WERI-Rb-1 (cell line): ENCODE measurements at places on chromosomes 4 and X.

GRCh38 chr4:19119904-19120560 is 1098.5 kb upstream of the LCORL start:
- DNase-seq = no peak

GRCh38 chr4:168514249-168514852 is 17.5 kb downstream of the PALLD start:
- no peak for DNase-seq

DNA sequence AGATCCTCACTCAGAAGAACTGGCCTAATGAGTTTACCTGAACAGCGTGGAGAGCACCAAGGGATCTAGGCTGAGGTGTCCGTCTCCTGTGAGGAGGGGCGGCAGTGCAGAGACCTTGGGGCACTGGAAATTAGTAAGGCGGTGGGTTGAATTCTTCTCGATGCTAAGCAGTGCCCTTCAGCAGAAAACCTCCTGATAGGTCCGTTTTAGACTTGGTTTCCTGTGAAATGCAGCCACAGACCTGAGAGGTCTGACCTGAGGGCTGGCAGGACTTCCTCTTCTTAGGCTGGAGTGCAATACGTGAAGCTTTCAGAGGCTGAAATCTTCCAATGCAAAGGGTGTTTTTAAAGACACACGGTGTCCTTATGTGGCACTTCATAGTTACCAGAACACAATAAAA is at the start of gene CLNK:
Gene CLNK, minus strand, starts transcription at position 138 of the 400 bp plus-strand sequence. CDS start 16,899 bp downstream, outside the sequence.
- DNase-seq = no peak

- no peak for DNase-seq
Observed at GRCh38 chr4:87209696-87210095, 10.7 kb downstream of the KLHL8 start.

GRCh38 chr4:41155194-41155830 is 59.0 kb downstream of the APBB2 start:
- no peak for DNase-seq

GRCh38 chr4:6955261-6955911 is 45.8 kb downstream of the TBC1D14 start:
- peak; percentile 64 for DNase-seq

- no peak for DNase-seq
Observed at GRCh38 chr4:99868126-99868596, 26.1 kb downstream of the LAMTOR3 start.

- no peak for DNase-seq
Observed at GRCh38 chr4:184397516-184398163, 76.7 kb downstream of the IRF2 start.

- no peak for DNase-seq
Observed at GRCh38 chr4:54545663-54546424, 111.9 kb upstream of the KIT start.

DNA sequence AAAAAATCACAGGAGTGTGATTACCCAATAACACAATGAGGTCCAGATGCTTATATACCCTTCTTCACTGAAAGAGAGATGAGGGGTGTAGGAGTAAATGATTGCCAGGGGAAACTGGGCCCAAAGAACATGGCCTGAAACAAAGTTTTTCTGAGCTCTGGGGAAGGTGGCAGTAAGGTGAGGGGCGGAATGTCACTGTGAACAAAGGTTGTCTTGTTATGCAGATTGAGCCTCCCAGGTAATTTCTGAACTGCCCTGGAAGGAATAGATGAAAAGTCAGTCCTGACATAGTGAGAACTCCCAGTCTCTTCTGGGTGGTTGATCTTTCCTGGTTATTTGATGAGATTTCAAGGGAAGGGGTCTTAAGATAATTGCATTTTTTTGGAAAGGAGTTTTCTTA is 2.5 kb upstream of the TMEM47 start:
- no peak for DNase-seq

- peak; percentile 10 for DNase-seq
Observed at GRCh38 chr4:1503583-1504471, 97.6 kb upstream of the NKX1-1 start.

GRCh38 chrX:13489454-13489853 is 79.9 kb upstream of the EGFL6 start:
- DNase-seq = no peak

DNA sequence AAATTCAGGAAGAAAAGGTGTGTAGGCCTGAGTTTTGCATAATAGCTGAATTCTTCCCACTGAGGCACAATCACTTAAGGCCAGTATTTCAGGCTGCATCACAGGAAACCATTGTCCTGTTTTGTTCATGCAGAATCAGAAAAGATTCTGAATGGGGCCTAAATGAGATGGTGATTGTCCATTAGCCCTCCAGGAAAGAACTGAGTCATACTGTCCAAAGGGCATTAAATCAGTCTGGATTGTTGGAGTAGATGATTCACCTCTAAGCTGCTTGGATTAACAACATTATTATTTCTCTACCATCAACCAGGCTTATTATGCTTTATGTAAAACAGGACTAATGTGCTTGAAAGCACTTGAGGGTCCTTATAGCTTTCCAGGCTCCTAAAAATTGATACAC is 36.2 kb downstream of the CT47B1 start:
- no peak for DNase-seq

DNA sequence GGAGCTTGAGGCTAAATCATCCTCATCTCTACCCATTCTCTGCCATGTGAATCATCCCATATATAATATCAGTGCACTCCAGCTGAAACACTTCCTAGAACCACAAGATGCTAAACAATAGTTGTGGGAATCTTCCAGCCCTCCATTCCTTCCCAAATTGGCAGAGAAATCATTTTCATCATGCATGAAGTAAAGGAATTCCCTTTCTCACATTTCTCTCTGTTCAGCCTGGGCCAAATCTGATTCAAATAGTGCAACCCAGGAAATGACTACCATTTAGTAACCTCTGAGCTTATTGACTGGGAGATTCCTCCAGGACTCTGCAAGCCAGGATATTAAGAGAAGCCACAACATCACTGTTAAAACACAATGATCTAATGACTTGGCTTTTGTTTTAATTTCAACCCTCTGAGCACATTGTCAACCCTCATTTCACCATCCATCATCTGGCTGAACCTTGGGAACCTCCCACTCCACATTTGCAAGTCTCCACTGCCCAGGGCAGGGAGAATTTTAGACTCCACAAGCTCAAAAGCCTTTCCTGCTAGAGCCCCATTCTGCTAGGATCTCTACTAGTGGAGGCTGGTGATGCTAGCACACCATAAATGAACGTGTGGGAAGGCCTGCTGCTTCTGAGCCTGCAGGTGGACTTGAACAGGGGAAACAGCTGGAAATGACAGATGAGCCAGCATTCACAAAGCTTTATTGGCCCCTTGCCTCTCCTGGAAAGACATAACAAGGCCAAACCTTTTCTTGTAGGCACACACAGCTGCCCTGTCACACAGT is 133.9 kb downstream of the TET2 start:
- DNase-seq = no peak

DNA sequence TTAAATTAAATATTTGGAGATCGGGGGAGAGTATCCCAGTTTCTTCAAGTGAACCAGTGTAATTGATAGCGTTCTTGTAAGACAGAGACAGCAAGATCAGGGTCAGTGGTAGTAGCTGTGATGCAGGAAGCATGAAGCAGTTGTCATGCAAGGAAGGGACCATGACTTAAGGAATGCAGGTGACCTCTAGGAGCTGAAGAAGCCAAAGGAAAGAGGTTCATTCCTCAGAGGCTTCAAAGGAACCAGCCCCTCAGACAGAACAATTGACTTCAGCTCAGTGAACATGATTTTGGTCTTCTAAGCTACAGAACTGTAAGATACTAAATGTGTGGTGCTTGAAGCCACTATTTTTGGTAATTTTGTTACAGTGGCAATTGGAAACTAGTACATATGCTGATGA is 51.6 kb downstream of the GLRB start:
- no peak for DNase-seq

- DNase-seq = no peak
Observed at GRCh38 chr4:100633269-100633668, 115.4 kb upstream of the EMCN start.

DNA sequence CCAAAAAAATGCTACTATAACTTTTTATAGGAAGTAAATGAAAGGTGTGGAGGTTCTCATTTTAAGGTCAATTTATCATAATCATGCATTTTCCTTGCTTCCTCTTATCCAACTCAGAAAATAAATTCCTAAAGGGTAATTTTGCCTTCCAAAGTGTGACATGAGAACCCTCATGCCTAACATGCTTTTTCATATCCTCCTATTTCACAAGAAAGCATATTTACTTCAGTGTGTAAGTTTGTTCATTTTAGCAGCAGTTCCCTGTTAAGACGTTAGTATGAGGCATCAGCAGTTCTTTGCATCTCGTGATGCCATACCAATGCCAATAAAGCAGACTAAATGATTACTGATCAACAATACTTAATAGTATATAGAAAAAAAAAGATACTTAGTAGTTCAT is 18.4 kb downstream of the WDFY3 start:
- no peak for DNase-seq

GRCh38 chrX:25343060-25343459 is 327.3 kb upstream of the ARX start:
- DNase-seq = no peak

DNA sequence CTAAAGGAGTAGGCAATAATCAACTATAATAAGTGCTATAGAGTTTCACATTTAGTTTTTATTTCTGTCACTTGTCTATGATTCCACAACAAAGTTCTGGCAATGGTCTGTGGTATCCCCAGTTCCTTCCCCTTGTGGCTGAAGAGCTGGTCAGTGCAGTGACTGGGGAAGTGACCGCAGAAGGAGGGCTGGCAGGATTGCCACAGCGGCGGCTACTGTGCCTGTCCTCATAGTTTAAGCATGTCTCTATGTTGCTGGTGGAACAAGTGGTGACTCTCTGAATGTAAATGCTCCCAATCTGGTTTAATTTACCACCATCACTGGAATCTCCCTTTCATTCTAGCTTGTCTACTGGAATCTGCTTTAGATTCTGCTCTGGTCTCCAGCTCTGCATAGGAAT is 170.6 kb upstream of the GK2 start:
- DNase-seq = no peak

DNA sequence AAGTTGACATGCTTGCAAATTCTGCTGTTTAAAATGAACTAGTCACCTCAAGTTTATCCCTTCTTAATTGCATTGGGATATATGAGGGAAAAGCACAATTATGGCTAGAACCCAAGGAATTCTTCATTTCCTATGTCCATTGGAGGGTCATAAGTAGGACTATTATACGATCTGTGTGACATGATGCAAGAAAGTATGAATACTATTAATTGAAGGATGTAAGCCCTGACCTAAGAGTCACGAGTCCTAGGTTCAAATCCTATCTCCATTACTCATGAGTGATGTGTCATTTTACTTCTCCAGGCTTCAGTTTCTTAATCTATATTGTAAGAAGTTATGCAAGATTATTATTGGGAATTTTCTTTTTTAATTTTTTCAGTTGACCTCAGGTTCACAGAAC is 542.9 kb upstream of the GRIA3 start:
- DNase-seq = no peak

- no peak for DNase-seq
Observed at GRCh38 chr4:175988511-175988910, 77.1 kb upstream of the WDR17 start.

DNA sequence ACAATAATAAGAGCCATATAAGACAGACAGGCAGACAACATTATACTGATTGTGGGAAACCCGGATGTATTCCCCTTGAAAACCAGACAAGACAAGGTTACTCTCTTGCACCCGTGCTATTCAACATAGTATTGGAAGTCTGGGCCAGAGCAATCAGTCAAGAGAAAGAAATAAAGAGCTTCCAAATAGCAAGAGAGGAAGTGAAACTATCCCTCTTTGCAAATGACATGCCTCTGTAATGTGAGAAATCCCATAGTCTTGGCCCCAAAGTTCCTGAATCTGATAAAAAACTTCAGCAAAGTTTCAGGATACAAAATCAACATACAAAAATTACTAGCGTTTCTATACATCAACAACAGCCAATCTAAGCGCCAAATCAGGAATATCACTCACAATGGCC is 102.1 kb downstream of the DCAF12L2 start:
- no peak for DNase-seq

DNA sequence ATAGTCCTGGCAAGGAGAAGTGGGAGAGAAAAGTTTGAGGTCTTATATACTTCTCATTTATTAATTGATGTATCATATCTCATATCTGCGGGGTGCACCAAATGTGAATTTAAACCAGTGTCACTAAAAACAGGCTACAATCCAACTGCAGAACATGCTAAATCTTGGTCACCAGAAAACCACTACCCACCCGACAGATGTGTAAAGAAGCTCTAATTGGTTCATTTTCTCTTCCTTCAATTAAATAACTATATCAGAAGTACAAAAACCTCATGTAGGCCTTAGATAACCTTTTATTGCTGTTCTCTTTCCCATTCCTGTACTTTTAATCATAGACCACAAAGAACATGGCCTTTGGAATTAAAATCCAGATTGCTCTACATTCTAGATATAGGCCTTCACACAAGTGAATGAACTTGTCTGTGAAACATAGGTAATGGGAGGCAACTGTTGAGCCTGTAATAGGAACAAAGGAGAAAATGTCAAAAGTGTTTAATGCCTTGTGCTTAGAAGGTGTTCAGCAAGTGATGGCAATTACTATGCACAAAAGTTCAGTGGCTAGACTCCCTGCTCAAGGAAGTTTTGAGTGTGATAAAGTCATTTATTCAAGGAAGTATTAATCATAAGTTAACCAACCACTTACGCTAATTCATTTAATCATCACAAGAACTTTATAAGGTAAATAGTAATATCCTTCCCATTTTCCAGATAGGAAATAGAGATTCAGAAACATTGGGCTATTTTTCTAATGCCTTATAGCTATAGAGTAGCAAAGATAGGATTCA is 425.6 kb downstream of the INPP4B start:
- DNase-seq = no peak

DNA sequence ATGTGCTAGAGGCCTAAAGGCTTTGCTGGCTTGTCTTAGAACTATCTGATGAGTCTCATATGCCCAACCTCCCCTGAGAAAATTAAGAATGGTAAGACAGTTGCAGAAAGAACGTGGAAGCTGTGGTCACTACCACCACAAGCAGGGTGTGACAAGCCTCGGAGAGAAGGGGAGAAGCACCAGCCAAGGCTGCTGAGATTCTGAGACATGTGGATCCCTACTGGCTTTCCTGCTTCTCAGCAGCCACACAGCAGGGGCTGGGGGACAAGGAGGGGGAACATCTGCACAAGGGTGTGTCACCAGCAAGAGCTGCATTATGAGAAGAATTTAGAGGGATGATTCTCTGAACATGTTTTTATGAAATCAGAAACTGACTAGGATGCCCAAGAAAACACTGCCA is 19.4 kb downstream of the TAPT1 start:
- DNase-seq = no peak

DNA sequence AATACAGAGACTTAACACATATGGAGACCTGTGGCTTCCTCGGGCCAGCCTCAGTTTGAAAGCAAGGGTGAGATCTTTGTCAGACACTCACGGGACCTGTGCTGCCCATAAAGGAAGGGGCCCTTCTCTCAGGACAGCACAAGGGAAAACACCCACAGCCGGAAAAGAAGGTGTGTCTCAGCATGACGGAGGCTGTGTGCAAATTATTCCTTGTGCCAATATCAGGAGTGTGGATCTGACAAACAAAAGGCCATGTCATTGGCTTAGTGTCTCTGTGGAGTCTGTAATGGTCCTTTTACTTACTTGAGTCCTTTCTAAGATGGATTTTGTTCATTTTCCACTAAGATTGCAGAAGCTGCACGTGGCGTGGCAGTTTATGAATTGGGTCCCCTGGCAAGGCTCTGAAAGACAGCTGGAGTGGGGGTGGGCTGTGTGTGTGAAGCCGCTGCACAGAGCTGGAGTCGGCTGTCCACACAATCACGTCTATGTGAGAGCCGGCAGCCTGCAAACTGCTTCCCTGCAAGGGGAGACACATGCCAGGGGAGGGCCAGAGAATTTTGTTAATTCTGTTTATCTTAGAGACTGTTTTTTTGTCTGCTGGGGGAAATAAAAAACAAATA is 1.9 kb downstream of the ENPP6 start:
- peak; percentile 37 for DNase-seq

GRCh38 chr4:52850406-52851124 is 11.6 kb upstream of the RASL11B start:
- no peak for DNase-seq
